ENCODE measurements at places on chromosomes 6 and 20. TPM values are rescaled to one million over a fixed set of nuclear protein-coding genes. Genes with fewer than 3 reads are reported as not detected.

DNA sequence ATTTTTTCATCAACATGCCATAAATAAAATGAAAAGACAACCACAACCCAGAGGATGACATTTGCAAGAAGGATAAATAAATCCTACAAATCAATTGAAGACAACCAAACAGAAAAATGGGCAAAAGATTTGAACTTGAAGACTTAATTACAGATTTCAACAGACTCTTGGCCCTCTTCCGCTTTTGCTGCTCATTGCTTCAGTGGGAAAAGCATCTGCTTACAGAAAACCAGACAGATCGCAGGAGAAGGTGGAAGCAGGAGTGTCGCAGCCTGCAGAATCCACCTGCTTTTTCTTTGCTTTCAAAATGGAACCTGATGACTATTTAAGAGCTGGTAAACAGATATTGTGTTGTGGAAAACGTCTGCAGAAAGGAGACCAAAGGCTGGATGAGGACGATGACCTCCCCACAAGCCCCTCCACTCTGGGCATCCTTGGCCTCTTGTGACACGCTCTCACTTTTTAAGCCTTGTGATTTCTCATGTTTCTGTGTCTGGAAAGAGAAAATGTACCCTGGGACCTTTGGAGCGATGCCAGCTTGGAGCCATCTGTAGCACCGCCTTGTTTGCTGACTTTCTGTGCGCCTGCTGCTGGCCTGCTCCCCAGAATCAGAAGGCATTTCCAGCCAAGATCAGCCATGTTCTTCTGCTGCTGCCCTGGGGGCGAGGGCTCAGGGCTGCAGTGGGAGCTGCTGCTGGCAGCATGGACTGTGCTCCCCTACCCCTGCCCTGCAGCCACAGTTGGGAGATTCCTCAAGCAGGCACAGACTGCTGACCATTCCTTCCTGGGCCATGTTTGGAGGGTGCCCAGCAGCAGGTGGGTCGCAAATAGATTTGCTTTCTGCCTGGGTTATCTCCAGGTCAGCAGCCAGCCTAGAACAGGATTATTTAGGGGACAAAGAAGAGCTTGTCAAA is 3.6 kb upstream of the CSTL1 start:
- no peak overlapping the region for H3K4me3 ChIP-seq
- no peaks in the 10 kb centered on the region for H3K27me3 ChIP-seq
- DNase-seq, result peak; percentile 58
- no peak overlapping the region for H3K27ac ChIP-seq
- no peaks in the 10 kb centered on the region for H3K36me3 ChIP-seq

DNA sequence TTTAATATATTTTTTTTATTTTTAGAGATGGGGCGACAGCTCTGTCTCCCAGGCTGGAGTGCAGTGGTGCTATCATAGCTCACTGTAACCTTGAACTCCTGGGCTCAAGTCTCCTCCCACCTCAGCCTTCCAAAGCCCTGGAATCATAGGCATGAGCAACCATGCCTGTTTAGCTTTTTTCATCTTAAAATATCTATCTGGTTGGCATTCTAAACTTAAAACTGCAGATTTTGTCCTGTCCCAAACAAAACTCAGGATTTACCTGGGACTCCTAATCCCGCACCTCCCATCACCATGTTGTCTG is 124.7 kb downstream of the SULF2 start:
- H3K4me1 ChIP-seq, result peaks cover 7% of the 10 kb centered on the region
- no peak overlapping the region for H3K27ac ChIP-seq
- DNase-seq, result no peak

DNA sequence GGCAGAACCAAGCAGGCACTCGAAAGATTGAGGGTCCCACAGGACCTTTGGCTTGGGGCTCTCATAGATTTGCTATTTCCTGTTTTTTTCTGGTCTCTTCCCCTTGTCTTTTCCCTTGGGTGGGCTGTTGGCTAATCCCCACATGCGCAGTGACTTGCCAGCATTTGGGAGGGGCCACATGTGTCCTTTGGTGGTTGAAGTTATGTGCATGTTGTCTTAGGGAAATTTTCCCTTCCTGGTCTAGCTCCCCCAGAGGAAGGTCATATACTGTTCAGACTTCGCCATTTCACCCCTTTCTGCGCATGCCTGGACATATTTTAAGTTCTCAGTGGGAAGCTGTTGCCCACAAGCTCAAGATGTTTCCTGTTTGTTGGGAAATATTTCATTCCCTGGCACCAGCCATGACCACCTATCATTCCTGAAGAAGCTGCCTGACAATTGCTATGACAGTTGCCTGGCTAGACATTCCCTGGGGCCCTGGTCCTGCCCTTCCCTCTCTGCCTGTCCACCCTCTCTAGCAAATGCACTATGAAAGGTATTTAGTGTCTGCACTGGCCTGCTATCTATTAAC is 156.2 kb upstream of the THBS2 start:
- DNase-seq, result no peak
- no peaks in the 10 kb centered on the region for H3K27me3 ChIP-seq
- H3K4me1 ChIP-seq, result no peaks in the 10 kb centered on the region
- no peak overlapping the region for H3K4me3 ChIP-seq

DNA sequence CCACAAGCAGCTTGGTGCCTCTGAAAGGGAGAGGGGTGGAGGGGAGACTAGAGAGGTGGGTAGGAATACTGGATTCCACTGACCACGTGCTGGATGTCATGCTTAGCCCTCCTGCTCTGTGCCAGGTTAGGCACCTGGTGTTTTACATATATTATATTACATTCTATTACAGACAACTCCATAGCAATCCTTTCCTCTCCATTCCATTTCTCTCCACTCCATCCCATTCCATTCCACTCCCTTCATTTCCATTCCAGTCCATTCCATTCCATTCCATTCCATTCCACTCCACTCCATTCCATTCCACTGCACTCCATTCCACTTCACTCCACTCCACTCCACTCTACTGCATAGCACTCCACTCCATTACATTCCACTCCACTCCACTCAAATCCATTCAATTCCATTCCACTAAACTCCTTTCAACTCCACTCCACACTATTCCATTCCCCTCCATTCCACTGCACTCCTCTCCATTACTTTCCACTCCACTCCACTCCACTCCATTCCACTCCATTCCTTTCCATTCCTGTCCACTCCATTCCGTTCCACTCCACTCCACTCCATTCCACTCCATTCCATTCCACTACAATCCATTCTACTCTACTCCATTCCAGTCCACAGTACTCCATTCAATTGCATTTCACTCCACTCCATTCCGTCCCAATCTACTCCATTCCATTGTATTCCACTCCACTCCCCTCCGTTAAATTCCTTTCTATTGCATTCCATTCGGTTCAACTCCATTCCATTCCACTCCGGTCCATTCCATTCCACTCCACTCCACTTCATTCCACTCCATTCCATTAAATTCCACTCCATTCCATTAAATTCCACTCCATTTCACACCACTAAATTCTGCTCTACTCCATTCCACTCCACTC is 27.2 kb upstream of the DEFB125 start:
- no peaks in the 10 kb centered on the region for H3K27me3 ChIP-seq
- DNase-seq, result no peak
- no peaks in the 10 kb centered on the region for H3K36me3 ChIP-seq
- H3K27ac ChIP-seq, result no peak overlapping the region

DNA sequence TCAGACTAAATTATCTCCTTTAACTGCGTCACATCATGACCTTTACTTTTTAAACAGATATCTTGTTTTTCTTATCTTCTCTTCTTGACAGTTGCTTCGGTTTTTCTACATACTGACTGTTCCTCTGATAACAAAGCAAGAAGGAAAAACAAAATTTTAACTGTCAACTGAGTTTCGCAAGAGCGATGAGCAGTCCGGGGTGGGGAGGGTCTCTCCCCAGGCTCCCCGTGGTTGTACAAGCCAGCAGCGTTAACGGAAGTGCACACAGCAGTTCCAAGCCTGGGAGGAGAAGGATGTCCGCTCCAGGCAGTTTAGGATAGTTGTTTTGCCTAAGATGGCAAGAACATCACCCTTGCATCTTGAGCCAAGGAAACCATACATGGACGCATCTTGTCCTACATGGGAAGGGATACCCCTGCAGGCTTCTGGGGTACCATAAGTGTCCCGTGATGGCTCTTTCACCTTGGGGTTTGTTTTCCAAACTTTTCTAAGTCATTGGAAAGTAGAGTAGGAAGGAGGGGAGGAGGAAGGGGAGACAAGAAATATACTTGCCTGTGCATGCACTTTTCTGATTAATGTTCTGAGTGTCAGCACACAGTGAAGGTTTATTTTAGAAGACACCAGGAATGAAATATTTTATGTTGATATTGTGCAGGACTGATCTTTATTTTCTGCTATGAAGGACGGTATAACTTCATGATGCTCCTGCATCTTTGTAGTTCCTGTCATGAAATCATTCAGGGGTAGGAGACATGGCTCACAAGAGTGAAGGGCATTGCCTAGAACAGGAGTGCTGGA is 20.8 kb downstream of the SLC24A3 start:
- peak overlapping the region; percentile 24 for H3K4me3 ChIP-seq
- H3K27ac ChIP-seq, result peak overlapping the region; percentile 9
- DNase-seq, result no peak
- no peaks in the 10 kb centered on the region for H3K27me3 ChIP-seq
- no peaks in the 10 kb centered on the region for H3K36me3 ChIP-seq
- H3K4me1 ChIP-seq, result peaks cover 13% of the 10 kb centered on the region

- peaks cover 52% of the 10 kb centered on the region for H3K4me1 ChIP-seq
- H3K27ac ChIP-seq, result peak overlapping the region; percentile 100
- H3K36me3 ChIP-seq, result peaks cover 15% of the 10 kb centered on the region
- H3K27me3 ChIP-seq, result no peaks in the 10 kb centered on the region
Measured at GRCh38 chr20:50191544-50192363, 1.1 kb downstream of the CEBPB start.

GRCh38 chr6:127190552-127190951 is 72.1 kb downstream of the RSPO3 start:
- H3K4me1 ChIP-seq, result peaks cover 10% of the 10 kb centered on the region
- H3K27me3 ChIP-seq, result no peaks in the 10 kb centered on the region
- DNase-seq, result no peak
- H3K4me3 ChIP-seq, result no peak overlapping the region
- no peaks in the 10 kb centered on the region for H3K36me3 ChIP-seq
- no peak overlapping the region for H3K27ac ChIP-seq

GRCh38 chr6:148465670-148466069 is 123.0 kb downstream of the SASH1 start:
- H3K4me1 ChIP-seq, result peaks cover 23% of the 10 kb centered on the region
- H3K4me3 ChIP-seq, result no peak overlapping the region
- peak overlapping the region; percentile 65 for H3K27ac ChIP-seq
- H3K27me3 ChIP-seq, result no peaks in the 10 kb centered on the region

- no peaks in the 10 kb centered on the region for H3K36me3 ChIP-seq
- no peaks in the 10 kb centered on the region for H3K4me1 ChIP-seq
- no peak overlapping the region for H3K27ac ChIP-seq
- H3K4me3 ChIP-seq, result no peak overlapping the region
- no peak for DNase-seq
- no peaks in the 10 kb centered on the region for H3K27me3 ChIP-seq
Measured at GRCh38 chr6:91708534-91708933, 1121.7 kb upstream of the MAP3K7 start.

DNA sequence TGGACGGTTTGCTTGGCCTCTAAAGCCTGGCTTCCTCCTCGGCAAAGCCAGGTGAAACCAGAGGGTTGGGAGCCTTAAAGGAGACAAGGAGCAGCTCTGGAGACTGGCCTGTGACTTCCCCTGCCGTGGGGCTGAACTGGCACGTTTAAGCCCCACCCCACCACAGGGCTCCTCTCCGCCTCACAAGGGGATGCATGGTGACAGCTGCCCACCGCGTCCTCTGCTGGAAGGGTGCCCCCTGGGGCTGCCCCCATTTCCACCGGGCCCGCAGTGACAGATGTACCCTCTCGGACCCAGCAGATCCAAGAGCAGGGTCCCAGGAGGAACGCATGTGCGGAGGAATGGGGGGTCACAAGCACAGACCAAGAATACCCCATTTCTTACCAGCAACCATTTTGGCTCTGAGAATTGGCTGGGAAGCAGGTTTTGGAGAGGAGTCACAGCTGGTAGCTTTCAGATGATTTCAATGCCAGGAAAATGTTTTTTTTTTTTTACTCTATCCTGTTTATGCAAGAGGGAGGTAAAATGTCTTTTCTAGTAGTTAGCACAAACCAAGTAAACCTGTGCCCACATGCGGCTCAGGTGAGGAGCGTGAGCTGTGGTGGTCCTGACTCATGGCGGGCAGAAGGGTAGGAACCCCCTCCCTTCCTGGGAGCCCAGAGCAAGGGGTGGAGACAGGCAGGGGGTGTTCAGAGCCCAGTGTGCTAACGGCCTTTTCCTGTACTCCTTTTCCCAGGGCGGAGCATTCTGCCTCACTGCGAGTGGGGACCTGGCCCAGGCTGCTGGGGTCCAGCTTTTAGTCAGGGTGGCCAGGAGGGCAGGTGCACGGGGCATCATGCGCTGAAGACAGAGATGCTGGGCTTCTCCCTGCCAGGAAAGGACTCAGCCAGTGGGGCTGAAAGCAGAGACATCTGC is 33.0 kb downstream of the FRMD1 start:
- no peak for DNase-seq
- no peak overlapping the region for H3K4me3 ChIP-seq
- H3K27me3 ChIP-seq, result no peaks in the 10 kb centered on the region
- H3K36me3 ChIP-seq, result no peaks in the 10 kb centered on the region
- H3K4me1 ChIP-seq, result peaks cover 14% of the 10 kb centered on the region

DNA sequence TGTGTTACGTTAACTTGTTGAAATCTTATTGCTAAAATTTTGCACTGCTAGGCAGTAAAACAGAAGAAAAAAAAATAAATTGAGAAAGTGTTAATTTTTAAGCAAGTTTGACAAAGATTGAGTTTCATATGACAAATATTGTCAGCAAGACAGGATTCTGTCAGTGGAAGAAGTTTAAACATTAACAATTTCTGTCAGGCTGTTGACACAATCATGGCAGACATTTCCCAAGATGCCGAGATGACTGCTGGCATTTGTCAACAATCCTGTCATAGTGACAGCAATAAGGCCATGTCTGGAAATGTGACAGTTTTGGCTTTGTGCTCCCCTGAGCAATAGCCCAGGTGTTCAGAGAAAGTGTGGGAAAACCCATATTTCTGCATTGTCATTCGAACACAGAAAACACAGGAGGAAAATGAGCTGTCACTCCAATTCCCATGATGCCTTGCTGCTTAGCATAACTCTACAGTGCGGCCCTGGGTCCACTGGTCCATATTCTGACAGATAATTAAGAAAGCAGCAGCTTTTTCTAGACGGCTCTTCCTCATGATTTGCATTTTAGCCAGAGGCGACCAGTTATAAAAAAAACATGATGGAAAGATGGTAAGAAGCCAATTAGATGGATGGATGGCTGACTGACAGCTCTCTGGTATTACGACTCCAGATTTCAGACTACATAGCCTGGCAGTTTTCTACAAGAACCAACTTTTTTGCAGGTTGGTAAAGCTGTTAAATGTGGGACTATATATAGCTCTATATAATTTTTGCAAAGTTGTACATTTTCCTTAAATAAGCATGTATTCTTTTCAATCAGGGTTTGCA is 43.6 kb upstream of the DEFB112 start:
- no peak overlapping the region for H3K4me3 ChIP-seq
- no peaks in the 10 kb centered on the region for H3K4me1 ChIP-seq
- no peak overlapping the region for H3K27ac ChIP-seq
- no peaks in the 10 kb centered on the region for H3K36me3 ChIP-seq
- H3K27me3 ChIP-seq, result no peaks in the 10 kb centered on the region

- H3K27me3 ChIP-seq, result no peaks in the 10 kb centered on the region
- no peak for DNase-seq
- H3K27ac ChIP-seq, result no peak overlapping the region
- H3K4me1 ChIP-seq, result no peaks in the 10 kb centered on the region
- no peaks in the 10 kb centered on the region for H3K36me3 ChIP-seq
Measured at GRCh38 chr6:117393045-117393444, 32.7 kb downstream of the ROS1 start.

HCRTR2 gene
- not detected for total RNA-seq

CDKN1A gene
- total RNA-seq, result 169 TPM

LTB gene
- 5.4 TPM for total RNA-seq

TFAP2D gene
- not detected for total RNA-seq

CLPSL2 gene
- not detected for total RNA-seq

GGTLC1 gene
- total RNA-seq, result not detected

Measured in vagina (tissue), 2 donors.